NCI-H2227 treated with DMSO at 0.1 percent for 48 hours (cell line): ENCODE measurements at places on chromosomes 3 and 15.

DNA sequence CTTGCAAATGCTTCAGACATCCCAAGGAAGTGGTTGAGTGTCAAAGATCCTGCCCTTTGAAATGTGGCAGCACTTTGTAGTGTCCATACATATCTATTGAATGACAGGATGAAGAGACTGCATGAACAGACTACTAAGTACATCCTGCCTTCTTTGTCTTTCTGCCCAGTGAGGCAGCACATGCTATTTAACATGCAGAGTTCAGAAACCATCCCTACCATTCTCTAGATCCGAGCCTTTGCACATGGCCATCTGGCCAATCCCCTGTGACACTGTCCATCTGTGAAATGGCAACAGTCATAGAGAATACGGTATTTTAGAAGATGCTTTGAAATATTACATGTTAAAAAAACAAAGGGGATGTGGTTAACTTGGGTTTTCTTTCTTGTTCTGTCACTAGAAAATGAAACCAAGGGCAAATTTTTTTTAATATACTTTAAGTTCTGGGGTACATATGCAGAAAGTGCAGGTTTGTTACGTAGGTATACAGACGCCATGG, 519.6 kb downstream of the NTRK3 start:
- DNase-seq, result no peak

GRCh38 chr3:27715454-27715806, 6.7 kb downstream of the EOMES start:
- DNase-seq, result no peak

DNA sequence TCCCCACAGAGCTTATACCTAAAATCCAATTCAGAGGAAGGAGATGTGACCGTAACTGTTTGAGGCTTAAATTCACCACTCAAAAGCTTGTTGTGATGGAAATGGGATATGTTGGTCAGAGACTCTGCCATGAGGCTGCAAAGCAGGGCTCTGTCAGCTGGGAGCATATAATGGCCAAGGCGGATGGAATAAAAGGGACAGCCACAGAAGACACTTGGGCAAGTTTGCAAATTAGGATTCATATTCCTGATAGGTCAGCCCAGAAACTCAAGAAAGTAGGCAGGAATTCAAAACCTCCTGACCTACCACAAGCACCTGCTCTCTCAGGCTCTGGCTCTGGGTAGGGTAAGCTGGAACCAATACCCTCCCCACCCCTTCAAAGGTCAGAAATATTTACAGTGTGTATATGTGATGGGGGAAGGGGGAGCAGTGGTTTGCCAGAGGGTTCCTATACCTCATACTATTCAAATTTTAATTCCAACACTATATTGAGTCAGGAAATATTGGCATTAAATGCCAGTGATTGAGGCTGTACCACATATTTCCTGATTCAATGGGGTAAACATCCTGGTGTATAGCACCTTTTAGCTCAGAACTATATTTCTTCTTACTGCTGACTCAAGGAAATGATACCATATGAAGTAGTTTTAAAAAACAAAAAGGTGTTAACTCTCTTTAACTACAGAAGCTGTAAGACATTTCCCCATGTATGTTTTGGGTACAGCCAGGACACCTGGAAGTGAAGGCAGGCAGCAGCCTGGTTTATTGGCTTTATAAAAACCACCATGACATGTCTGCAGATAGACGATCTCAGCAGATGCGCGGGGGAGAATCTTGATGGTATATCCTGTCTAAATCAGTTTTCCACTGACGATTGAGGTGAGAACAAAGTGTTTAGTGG, 19.2 kb downstream of the FYCO1 start:
- no peak for DNase-seq

DNA sequence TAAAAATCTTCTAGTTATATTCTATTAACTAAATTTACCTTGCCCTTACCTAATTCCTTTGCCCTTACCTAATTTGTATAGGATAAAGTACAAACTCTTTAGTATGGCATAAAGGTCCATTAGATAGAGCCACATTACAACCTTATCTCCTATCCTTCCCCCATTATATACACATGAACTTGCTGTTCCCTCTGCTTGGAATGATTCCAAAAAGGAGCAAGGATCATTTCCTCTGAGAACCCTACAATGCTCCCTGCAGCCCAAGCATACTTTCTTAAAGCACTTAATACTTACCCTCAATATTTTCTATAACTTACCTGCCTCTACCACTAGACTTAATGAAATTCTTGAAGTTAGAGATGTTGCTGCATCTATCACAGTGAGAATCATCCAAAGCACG, 118.9 kb upstream of the CCDC54 start:
- DNase-seq, result no peak

DNA sequence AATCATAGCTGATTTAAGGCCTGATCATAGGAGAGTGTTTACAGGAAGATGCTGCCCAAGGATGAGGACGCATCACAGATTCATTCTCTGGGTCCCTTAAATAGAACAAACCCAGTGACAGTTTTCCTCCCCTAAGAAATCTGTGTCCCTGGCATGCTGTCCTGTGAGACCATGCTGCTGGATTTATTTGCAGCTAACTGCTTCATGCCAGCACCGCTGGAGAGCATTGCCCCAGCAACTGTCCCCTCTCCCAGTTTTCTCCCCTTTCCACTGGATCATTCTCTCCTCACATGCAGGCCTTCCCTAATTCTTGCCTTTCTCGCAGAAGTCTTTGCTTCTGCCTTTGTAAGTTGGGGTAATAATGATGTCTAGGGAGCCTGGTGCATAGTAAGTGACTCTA, 29.3 kb upstream of the DCP1A start:
- DNase-seq, result no peak

- no peak for DNase-seq
These were observed 25.1 kb downstream of the CNTN6 start for GRCh38 chr3:1117843-1118473.

- DNase-seq, result no peak
These were observed 124.4 kb downstream of the FEZF2 start for GRCh38 chr3:62248734-62249483.

- DNase-seq, result no peak
These were observed 230.0 kb downstream of the KLF13 start for GRCh38 chr15:31556494-31557150.

DNA sequence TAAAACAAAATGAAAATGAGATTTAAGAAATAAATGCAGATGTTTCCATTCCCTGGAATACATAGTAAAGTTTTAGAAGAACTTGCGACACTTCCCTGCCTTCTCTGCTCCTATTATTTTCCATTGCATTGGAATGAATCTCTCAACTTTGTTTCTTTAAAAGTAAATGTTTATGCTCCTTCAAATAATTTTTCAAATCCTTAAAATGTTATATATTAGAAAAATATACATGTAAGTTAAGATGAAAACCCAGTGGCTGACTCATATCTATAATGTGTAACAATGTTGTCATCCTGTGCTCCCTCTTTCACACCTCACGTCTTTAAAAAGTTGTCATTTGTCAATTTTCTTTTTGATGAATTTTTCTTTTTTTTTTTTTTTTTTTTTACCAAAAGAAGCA, 3.6 kb downstream of the RBMS3 start:
- DNase-seq, result no peak

DNA sequence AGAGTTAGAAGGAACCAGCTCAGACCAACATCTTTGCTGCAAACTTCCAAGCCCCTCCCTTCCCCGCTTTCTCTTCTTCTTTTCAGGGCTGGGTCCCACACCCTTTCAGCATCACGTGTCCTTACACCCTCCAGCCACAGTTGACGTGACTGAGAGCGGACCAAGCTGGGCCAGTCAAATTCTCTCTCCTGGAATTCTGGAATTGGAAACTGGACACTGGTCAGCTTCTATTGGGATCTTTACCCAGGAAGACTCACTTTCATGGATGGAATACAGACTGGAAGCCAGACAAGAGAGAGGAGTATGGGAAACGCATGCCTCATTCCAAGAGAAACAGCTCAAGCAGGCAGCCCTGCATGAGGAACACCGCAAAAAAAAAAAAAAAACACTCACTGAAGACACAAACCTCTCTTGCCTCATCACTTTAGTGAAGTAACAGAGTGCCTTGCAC, 12.4 kb upstream of the TPM1 start:
- no peak for DNase-seq

DNA sequence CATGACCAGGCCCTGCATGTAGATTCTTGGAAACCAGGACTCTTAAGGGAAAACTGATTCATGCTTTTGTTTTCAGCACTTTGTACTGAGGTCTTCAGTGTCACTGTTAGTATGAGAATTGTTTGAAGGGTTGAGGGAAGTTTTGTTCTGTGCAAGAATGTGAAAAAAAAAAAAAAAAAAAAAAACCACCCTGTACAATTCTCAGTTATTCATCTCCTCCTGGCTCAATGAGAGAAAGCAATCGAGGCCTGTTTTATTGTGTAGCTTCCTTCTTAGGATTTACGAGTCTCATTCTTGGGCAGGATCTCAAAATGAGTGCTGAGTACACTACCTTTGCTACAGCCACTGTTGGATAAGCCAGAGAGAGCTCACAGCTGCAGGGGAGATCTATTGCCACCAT, 469.5 kb downstream of the CNTN4 start:
- no peak for DNase-seq

DNA sequence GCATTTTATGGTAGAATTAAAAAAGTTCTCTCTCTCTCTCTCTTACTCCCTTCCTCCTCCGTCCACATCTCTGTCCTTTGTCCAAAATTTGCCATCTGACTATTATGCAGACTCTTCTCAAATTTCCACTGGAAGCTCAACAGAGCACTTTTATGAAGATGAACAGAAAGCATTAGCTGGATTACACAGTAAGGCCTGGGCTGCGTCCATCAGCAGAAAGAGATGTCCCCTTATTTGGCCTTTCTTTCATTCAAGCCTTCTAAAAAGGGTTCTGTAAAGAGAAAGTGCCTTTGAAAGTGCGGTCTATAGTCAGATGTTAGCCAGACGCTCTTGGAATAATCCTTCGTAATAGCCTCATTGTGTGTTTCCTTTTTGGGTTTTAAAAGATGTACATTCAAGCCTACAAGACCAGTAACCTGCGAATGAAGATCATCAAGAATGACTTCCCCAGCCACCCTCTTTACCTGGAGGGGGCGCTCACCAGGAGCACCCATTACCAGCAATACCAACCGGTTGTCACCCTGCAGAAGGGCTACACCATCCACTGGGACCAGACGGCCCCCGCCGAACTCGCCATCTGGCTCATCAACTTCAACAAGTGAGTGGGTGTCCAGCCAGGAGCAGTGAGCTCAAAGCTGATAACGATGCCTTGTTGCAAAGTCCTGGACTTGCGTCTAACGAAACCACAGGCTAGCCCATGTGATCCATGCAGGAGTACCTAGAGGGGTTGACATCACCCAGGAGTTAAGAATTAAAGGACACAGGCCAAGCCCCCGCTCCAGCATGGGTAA, 53.1 kb downstream of the MESD start:
- no peak for DNase-seq

DNA sequence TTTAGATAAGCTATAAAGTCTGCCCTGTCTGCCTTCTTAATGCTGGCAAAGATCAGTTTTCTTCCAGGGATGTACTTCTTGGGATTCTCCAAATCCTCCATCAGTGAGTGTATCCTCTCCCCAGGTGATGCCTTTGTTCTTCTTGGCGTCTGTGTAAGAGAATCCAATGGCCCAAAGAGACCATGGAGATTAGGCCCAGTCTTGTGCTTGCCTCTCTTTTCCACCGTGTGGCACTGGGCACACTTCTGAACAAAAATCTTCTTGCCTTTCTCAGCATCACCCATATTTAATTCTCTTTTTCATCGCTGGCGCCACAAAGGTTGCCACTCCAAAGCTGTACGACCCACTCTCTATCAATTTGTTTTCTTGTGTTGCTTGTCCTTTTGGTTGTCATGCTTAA, 32.2 kb upstream of the TAMM41 start:
- DNase-seq, result no peak

- DNase-seq, result no peak
These were observed 260.8 kb downstream of the UACA start for GRCh38 chr15:70502529-70502928.

GRCh38 chr3:155946178-155946577, 75.7 kb downstream of the GMPS start:
- no peak for DNase-seq

GRCh38 chr3:147493666-147494065, 84.5 kb downstream of the ZIC1 start:
- no peak for DNase-seq

DNA sequence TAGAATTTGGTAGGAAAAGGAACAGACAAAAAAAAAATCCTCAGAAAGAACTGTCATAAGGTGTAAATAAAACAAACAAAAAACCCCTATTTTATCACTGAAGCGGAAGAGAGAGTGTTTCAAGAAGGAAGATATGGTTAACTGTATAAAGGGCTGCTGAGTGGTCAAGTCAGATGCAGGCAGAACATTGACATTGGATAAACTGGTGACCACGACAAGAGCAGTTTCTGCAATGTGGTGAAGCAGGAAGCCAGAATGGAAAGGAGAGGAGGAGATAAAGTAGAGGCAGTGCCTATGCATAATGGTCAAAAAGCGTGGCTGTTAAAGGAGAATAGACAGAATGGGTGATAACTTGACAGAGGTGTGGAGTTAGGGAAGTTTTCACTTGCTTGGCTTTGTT, 75.3 kb downstream of the CYP19A1 start:
- no peak for DNase-seq

DNA sequence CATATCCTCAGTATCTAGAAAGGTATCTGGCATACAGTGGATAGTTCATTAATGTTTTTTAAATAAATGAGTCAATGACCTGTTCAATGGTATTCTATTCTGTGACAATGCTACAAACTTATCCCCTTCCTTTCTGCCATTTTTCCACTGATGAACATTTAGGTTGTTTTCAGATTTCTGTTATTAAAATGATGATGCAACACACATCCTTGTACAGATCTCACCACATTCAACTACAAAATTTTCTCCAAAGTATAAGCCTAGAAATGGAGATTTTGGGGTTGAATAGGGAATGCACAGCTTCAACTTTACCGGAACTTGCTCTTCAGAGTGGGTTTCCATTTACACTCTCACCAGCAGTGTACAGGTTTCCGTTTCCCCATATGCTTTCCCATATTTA, 210.2 kb downstream of the ISL2 start:
- DNase-seq, result no peak

GRCh38 chr15:55255714-55256113, 33.9 kb downstream of the RAB27A start:
- DNase-seq, result no peak

DNA sequence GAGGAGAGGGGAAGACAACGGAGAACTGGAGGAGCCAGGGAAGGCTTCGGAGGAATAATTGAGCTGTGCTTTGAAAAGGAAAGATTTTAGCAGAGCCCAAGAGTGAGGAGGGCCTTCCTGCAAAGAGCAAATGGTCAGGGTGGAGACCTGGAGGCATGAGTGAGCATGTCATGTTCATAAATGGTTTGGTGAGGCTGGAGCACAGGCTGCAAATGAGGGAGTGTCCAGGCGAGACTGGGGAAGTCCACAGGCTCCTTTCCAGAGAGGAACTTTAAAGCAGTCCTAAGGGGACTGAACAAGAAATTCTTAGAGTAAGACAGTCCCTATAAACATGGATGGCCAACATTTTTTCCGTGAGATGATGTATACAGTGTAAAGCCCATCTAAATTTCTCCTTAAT, 108.8 kb downstream of the THSD4 start:
- no peak for DNase-seq

- no peak for DNase-seq
These were observed 19.3 kb upstream of the TGM5 start for GRCh38 chr15:43286074-43286473.
